Karpas-422 (cell line): ENCODE measurements at places on chromosomes 2 and 18.

DNA sequence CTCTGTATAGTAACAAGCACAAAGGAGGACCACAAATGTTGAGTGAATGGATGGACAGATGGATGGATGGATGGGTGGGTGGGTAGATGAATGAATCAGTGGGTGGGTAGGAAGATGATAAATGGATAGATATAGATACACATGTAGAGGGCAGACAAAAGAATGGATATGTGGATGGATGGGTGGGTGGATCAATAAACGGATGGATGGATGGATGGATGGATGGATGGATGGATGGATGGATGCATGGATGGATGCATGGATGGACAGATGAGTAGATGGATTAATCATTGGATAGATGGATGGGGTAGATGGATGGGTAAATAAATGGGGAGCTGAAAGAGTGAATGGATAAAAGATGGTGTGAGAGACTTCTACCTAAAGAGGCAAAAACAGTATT lies 92.3 kb upstream of the GPR45 start:
- H3K27ac ChIP-seq = no peak overlapping the region
- peaks cover 5% of the 10 kb centered on the region; the same call in 1 of the 2 replicates for H3K4me1 ChIP-seq
- H3K27me3 ChIP-seq = no peaks in the 10 kb centered on the region; the same call in 1 of the 2 replicates
- DNase-seq = no peak
- H3K36me3 ChIP-seq = no peaks in the 10 kb centered on the region

DNA sequence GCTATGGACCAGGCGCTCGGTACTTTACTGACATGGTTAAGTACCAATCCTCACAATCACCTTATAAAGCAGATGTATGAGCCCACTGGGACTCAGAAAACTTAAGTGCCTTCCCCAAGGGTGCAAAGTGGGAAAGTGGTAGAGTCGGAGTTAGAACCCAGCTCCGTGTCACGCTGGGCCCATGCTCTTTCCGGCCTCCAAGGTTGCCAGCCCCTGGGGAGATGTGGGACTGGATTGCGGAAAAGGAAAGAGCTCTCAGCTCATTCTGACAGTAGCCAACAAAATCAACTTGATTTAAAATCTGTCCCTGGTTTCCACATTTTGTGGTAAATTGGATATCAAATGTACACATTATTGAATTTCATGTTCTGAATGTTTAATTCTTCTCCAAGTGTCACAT lies 403.8 kb downstream of the DCDC2C start:
- H3K36me3 ChIP-seq = no peaks in the 10 kb centered on the region
- no peaks in the 10 kb centered on the region for H3K27me3 ChIP-seq
- DNase-seq = no peak
- H3K27ac ChIP-seq = no peak overlapping the region
- no peaks in the 10 kb centered on the region for H3K4me1 ChIP-seq

- no peaks in the 10 kb centered on the region for H3K4me1 ChIP-seq
- peak; percentile 83 for DNase-seq
- H3K4me3 ChIP-seq = no peak overlapping the region
- no peaks in the 10 kb centered on the region for H3K27me3 ChIP-seq
- H3K36me3 ChIP-seq = no peaks in the 10 kb centered on the region
Measured at GRCh38 chr2:24421668-24422067, 61.3 kb upstream of the ITSN2 start.

GRCh38 chr2:9692456-9693195 lies 61.8 kb upstream of the YWHAQ start:
- H3K36me3 ChIP-seq = no peaks in the 10 kb centered on the region
- no peak overlapping the region for H3K4me3 ChIP-seq

GRCh38 chr2:9558948-9559381 lies 3.3 kb upstream of the ADAM17 start:
- H3K27me3 ChIP-seq = no peaks in the 10 kb centered on the region
- no peak for DNase-seq
- H3K4me1 ChIP-seq = peaks cover 16% of the 10 kb centered on the region

DNA sequence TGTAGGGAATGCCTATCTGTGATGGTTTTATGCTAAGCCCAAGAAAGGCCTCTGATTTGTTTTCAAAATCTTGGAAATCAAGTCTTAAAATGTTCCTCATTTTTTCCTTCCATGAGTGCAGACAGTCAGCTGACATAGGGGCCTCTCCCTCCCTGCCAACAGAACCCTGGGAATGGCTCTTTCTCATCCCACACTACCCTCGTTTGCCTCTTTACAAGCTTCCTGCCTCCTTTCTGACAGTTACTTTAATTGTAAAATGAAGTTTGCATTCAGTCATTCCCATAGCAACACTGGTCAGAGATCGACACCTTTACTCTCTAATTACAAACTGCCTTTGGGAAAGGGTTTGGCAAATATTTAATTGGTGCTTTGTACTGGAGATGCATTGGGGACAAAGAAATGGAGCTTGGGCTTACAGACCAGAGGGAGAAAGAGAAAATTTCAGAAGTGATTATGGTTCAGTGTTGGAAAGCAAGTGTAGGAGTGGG lies 25.4 kb downstream of the KIF5C start:
- DNase-seq = no peak
- no peaks in the 10 kb centered on the region for H3K27me3 ChIP-seq
- H3K27ac ChIP-seq = no peak overlapping the region
- H3K4me1 ChIP-seq = peaks cover 17% of the 10 kb centered on the region
- H3K4me3 ChIP-seq = no peak overlapping the region
- H3K36me3 ChIP-seq = no peaks in the 10 kb centered on the region

GRCh38 chr2:215982465-215982875 lies 30.9 kb downstream of the MREG start:
- no peaks in the 10 kb centered on the region for H3K4me1 ChIP-seq
- no peak overlapping the region for H3K4me3 ChIP-seq
- H3K27ac ChIP-seq = no peak overlapping the region
- H3K27me3 ChIP-seq = no peaks in the 10 kb centered on the region
- DNase-seq = no peak

- no peaks in the 10 kb centered on the region for H3K27me3 ChIP-seq
- peaks cover 16% of the 10 kb centered on the region for H3K4me1 ChIP-seq
- H3K36me3 ChIP-seq = peaks cover 6% of the 10 kb centered on the region; the same call in 1 of the 2 replicates
- H3K4me3 ChIP-seq = no peak overlapping the region
- DNase-seq = no peak
- no peak overlapping the region for H3K27ac ChIP-seq
Measured at GRCh38 chr2:3251946-3252345, 125.7 kb downstream of the EIPR1 start.
